Memory B cell (primary cell): ENCODE measurements at places on chromosomes 3 and 15.

- DNase-seq, result no peak
Observed at GRCh38 chr3:186207515-186207914, 98.6 kb upstream of the ETV5 start.

- no peak for DNase-seq
Observed at GRCh38 chr15:92909136-92909781, 9.1 kb downstream of the CHD2 start.

- no peak for DNase-seq
Observed at GRCh38 chr3:121989943-121990342, 32.1 kb downstream of the ILDR1 start.

- no peak for DNase-seq
Observed at GRCh38 chr3:116707531-116707930, 2.0 kb upstream of the TUSC7 start.

DNA sequence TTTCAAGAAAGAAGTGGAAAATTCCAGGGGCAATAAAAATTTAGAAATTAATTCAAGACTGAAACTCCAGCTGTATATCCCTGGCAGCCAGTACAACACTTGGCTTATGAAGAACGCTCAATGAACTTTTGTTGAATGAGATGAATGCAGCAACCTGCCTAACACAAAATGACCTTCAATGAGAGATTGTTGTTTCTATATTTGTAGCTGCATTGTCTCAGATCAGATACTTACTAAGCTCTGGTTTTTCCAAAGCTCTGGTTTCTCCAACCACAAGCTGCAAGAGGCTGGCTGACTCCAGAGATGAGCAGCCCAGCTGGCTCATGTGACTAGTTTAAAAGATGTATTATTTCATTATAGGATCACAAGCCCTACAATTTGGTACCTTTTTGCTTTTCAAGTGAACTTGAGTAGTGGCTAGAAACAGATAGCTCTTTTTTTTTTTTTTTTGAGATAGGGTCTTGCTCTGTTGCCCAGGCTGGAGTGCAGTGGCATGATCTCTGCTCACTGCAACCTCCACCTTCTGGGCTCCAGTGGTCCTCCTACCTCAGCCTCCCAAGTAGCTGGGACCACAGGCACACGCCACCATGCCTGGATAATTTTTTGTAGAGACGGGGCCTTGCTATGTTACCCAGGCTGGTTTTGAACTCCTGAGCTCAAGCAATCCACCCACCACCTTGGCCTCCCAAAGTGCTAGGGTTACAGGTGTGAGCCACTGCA, 57.4 kb downstream of the UMPS start:
- no peak for DNase-seq

- DNase-seq, result no peak
Observed at GRCh38 chr3:194255252-194256039, 95.7 kb downstream of the CPN2 start.

DNA sequence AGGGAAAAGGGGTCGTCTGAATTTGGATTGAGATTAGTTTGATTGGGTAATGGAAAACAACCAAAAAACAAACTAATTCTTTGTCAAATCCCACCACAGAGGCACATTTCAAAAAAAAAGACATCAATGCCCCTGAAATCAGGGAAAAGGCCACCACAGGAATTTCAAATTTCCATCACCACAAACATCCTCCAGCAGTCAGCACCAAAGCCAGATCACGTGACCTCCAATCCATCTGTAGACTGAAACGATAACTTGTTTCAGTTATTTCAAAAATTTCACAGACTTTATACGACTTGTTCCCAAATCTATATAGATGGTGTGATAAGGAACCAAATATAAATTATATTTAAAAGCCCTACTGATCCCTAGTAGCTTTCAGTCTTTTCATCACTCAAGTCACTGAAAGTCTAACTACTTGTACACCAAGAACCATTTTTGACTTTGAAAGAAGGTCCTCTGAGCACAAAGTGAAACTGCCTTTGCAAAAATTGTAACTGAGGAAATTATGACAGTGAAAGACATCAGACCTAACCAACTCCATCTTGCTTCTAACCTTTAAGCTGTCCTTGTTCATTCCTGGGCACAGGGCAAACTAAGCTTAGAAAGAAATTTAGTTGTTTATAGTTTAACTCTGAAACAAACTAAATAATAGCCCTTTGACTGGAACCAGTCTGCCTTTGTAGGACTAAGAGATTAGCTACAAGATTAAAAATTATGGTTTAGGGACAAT, 48.1 kb upstream of the PLCL2 start:
- DNase-seq, result no peak

- DNase-seq, result no peak
Observed at GRCh38 chr15:28887339-28888174, 1.8 kb downstream of the APBA2 start.

DNA sequence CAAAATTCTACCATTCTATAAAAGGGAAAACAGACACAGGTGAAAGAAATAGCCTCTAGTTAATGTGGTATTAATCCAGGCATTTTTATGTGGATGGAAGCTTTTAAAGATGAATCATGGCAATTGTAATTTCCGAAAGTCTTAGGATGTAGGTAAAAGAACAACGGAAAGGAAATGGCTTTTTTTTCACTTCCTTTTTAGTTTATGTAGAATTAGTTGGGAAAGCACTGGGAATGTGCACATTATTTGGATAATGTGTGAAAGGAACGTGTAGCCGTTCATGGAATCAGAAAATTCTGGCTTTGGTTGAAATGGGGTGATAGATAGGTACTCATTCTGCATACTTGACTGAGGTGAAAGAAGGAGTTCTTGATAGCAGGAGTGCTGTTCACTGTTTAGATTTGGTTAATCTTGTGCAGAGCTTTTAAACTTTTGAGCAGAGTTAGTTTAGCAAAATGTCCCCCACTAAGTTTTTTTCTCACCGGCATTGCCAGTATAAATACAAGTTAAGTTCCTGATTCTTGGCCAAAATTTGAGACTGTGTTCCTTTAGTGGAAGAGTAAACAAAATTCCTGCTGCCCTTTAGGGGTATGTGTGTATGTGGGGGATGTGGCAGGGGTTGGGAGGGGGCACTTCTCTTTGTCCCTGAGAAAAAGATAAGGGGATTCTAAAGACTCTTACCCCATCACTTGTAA, 20.2 kb upstream of the UTS2B start:
- no peak for DNase-seq

GRCh38 chr3:112376992-112377391, 44.0 kb downstream of the CD200 start:
- no peak for DNase-seq

DNA sequence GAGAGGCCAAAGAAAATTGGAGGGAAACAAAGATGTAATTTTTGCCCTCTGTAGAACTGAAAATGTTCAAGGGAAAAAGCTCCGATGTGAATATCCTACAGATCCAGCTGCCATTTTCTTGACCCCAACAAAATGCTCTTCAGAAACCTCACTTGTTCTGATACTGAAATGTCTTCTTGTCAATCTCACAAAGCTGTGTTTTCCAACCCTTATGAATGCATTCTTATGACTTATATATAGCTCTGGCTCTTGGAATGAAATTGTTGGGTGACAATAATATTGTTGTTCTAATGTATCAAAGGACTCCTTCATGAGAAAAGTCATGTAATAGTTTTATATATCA, 157.1 kb upstream of the TGFBR2 start:
- no peak for DNase-seq

DNA sequence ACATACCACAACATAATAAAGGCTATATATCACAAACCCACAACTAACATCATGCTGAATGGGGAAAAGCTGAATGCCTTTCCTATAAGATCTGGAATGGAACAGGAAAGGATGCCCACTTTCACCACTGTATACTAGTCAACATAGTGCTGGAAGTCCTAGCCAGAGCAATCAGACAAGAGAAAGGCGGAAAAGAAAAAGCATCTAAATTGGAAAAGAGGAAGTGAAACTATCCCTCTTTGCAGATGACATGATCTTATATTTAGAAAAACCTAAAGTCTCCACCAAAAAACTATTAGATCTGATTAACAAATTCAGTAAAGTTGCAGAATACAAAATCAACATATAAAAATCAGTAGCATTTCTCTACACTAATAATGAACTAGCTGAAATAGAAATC, 14.6 kb upstream of the PIK3CA start:
- no peak for DNase-seq

GRCh38 chr3:20388971-20389370, 203.0 kb upstream of the SGO1 start:
- DNase-seq, result no peak

GRCh38 chr15:58510715-58511598, 79.2 kb downstream of the LIPC start:
- DNase-seq, result no peak

- peak; percentile 13 for DNase-seq
Observed at GRCh38 chr3:156291272-156292123, 171.1 kb downstream of the KCNAB1 start.

DNA sequence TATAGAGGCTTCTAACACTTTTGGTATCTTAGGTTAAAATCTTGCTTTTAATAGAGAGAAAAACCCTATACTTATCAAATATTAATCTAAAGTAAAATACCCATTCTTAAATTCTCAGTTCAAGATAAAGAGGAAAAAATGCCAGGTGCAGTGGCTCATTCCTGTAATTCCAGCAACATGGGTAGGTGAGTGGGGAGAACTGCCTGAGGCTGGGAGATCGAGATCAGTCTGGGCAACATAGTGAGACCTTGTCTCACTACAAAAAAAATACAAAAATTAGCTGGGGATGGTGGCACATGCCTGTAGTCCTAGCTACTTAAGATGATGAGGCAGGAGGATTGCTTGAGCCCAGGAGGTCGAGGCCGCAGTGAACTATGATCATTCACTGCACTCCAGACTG, 135.8 kb downstream of the CLASP2 start:
- DNase-seq, result no peak

GRCh38 chr15:100930306-100930848, 11.2 kb downstream of the LRRK1 start:
- no peak for DNase-seq

DNA sequence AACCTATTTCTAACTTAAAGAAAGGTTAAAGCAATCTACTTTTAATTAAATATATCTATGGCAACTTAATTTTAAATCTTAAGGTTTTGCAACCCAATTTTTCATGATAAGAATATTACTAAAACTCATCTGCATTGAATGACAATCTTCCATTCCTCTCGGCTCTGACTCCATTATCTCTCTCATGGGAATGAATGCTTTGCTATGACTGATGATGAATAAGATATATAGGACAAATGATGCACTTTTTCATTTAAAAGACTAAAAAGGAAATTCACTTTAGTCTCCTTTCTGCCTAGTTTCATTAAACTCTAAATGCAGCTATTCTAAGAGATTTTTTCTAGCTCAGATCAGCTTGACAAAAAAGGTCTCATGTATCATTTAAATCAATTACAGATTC, 68.7 kb downstream of the GBE1 start:
- DNase-seq, result no peak

DNA sequence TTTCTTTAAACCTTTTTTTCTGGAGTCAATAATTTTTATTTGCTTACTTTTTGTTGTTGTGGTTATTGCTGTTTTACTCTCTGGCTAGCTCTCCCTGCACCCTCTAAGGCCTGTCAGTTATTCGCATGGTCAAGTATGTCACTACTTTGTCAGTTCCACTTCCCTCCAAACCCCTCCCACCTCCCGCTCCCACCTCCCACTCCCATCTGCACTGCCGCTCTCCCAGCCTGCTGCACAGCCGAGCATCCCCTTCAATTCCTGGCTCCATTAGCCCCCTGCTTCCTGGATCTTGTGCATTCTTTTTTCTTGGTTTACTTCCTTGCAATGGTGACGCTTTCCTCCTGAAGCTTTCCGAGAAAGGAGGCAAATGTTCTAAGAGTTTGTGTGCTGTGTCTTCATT, 218.0 kb downstream of the XXYLT1 start:
- DNase-seq, result no peak

- DNase-seq, result no peak
Observed at GRCh38 chr3:161339517-161340500, 31.5 kb downstream of the SPTSSB start.
